ENCODE measurements at places on chromosomes 13 and 19. TPM values are rescaled to one million over a fixed set of nuclear protein-coding genes. Genes with fewer than 3 reads are reported as not detected.

DNA sequence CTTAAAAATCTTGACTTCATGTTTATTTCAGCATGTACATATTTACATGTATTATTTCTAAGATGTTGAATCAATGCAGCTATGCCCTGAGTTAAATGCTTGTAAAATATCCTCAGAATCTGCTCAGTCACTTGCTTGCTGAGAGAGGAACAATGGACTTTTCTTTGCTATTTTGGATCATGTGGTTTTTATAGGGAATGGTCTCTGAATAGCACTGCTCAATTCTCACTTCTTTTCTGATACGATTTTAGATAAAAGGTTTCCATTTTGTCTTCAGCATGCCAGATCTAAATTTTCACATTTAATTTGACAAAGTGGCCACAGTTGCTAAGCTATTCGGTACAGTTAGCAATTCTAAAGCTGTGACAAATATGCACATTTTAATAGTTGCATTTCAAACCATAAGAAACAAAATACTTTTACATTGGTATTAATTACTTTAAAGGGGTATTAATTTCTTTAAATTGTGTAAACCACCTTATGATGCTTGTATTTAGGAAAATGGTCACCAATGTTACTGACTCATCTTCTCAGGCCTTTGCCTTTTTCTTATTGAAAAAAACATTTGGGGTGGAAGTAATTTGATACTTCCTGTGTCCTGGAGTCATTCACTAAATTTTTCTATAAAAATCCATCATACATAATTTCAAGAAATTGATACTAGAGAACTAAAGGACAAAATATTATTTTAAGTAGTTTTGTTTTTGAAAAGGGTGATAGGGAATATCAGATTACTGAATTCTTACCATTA, 113.5 kb downstream of the MYO16 start:
- no peak for DNase-seq

The ZNF227 gene
- 14.1 TPM for total RNA-seq

The ZNF625 gene
- 18.6 TPM for total RNA-seq

The PCDH9 gene
- 5.0 TPM for total RNA-seq

The RFX2 gene
- 10.7 TPM for total RNA-seq

DNA sequence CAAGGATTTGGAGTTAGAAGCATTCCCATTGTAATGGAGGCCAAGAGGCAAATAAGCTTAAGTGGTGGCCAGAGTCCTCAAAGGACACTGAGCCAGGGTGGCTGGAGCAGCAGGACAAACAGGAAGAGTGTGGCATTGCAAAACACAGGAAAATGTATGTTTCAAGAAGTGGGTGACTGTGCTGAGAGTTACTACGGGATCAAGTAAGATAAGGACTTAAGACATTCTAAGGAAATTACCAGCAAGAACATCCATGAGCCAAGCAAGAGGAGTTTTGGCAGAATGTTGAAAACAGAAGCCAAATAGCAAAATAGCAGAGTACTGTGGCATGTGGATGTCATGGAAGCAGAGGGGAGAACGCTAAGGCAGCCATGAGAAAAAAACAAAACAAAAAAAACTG, 104.2 kb downstream of the RAP2A start:
- DNase-seq: no peak

DNA sequence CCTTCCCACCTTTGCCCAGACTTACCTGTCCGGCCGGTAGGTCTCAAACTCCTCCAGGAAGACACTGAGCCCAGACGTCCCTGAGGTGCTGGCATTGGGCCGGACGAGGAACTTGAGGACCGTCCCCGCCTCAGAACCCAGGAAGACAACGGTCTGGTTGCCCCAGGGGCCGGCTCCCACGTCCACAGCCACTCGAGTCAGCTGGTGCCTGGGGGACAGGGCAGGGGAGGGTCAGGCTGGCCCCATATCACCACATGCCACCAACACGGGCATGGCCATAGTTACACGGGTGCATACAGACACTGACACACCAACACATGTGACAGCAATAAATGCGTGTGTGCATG, 8.4 kb upstream of the LRG1 start:
- DNase-seq: no peak

DNA sequence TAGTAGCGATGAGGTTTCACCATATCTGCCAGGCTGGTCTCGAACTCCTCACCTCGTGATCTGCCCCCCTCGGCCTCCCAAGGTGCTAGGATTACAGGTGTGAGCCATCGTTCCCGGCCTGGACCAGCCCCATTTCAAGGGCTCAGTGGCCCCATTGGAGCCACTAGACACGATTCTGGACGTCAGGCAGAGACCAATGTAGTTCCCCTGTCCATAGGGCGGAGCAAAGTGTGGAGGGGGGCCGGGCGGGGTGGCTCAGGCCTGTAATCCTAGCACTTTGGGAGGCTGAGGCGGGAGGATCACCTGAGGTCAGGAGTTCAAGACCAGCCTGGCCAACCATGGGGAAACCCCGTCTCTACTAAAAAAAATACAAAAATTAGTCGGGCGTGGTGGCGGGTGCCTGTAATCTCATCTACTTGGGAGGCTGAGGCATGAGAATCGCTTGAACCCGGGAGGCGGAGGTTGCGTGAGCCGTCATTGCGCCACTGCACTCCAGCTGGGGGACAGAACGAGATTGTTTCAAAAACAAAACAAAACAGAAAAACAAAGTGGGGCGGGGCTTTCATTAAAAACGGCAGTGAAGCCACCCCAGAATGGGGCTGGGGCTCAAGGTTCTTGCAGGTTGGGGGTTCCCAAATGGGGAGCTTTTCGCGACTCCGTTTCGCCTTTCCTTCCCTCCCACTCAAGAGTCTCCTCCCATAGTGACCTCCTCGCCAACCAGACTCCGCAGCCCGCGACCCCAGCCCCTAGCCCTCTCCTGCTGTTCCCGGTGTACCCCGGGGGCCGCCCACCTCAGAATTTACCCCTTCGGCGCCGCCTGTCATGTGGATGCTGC, 758 bp upstream of the TECR start:
- no peak for DNase-seq

The TMEM150B gene
- not detected for total RNA-seq

The SERP2 gene
- 9.9 TPM for total RNA-seq

The DHDH gene
- not detected for total RNA-seq

DNA sequence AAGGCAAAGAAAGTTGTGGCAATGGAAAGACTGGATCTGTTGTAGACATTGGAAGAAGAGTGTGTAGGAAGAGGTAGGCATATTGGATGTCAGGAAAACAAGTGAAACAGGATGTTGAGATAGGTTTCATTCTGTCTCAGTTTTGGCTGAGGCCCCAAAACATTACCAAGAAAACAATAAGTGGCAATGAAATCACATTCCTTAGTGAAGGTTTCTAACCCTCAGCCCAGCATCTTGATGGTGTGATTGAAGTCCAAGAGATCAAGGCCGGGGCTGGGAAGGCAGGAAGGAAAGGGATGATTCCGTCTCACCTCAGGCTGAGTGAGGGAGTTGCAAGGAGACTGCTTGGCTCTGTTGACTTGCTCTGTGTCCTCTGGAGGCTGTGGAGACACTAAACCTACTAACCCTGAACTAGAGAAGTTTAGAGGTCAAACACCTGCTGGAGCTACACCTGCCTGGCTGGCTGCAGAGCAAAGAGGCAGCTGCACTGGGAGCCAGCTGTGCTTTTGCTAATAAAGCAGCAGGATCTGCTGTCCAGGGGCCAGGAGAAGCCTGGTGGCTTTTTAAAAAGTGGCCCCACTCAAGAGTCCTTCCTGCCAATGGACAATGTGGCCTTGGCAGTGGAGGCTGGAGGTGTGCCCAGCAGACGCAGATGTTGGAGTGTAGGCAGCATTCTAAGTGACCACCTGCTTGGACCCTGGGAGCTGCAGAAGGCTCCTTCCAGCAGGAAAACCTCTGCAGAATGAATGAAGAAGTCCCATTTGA, 53.6 kb downstream of the DGKH start:
- no peak for DNase-seq

The PTGIR gene
- total RNA-seq: 23.2 TPM

- no peak for DNase-seq
Observed at GRCh38 chr13:111397202-111397880, 76.9 kb downstream of the TEX29 start.

DNA sequence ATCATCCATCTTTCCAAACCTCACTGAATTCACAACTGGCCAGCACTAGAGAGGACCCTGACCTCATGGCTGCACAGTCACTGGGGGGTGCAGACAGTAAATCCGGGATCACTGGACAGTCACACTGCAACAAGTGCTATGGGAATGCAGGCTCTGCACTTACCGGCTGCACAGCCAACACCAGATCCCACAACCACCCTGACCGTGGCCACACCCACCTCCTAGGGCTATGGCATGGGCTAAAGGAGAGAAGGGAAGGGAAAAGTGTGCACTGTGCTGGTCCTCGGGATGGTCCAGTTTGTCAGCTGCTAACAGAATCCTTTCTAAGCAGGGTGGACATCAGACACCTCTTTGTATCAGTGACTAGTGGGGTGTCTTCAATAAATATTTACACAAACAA, 118.2 kb downstream of the MIPEP start:
- no peak for DNase-seq

The FUT2 gene
- not detected for total RNA-seq

- DNase-seq: no peak
Observed at GRCh38 chr13:20049558-20050473, 91.3 kb downstream of the ZMYM2 start.

GRCh38 chr13:101545521-101545920, 93.0 kb downstream of the ITGBL1 start:
- DNase-seq: peak; percentile 88

- DNase-seq: no peak
Observed at GRCh38 chr13:48318377-48318811, 14.8 kb downstream of the RB1 start.

The SOX21 gene
- total RNA-seq: 0.09 TPM

DNA sequence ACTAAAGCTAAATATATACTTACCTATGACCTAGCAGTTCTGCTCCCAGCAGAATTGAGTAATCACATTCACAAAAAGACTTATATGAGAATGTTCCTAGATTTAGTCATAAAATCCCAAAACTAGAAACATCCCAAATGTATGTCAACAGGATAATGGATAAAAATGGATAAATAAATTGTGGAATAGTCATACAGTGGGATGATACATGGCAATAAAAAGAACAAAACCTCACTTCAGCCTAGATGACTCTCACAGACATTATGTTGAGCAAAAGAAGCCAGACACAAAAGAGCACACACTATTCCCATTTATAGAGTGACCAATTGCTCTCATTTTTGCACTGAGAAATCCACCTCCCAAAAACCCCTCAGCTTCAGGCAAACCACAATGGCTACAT, 352.4 kb upstream of the HTR2A start:
- DNase-seq: peak; percentile 34

The CELF5 gene
- not detected for total RNA-seq

DNA sequence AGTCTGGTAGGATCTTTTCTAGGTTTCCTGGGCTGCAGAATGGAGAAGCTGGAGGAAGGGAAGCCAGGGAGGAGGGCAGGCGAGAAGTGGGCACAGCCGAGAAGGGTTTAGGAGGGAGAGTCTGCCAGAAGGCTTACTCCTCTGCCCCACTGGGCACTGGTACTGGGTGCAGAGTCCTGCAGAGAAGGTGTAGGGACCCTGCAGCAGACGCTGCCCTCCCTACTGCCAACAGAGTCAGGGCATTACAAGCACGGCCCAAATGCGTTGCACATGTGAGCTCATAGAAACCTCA, 726 bp upstream of the PEPD start:
- no peak for DNase-seq

The C1QTNF9B gene
- total RNA-seq: not detected

DNA sequence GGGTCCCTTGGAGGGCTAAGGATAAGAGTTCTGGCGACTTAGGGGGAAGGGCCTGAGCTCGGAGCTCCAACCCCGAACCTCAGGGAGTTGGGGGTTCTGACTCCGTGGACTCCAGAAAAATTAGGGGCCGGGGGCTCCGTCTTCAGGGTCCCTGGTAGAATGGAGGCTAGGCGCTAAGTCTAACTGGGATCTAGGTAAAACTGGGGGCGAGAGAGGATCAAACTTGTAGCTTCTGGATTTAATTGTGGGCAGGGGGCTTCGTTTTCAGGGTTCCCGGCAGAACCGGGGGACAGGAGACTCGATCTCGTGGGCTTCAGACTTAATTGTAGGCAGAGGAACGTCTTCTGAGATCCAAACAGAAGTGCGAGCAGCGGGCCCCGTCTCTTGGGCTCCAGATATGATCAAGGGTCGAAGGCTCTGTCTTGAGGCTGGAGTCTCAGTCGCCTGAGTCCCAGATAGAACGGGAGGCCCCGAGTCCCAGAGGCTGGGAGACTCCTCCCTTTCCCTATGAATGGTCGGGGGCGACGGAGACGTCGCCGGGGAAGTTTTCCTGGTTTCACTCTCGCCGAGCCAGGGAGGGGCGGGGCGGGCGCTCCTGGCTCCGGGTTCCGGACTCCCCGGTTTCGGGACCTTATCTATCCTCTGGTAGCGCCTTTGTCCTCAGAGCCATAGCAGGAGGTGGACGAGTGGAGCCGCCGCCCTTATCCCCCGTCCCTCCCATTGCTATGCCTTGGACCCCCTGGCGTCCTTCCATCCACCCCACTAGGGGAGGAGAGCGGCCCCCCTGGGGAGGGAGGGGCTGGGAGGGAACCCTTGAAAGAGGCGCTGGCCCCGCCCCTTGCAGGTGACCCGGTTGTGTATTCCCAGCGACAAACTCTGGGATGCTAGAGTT, 1.3 kb downstream of the NECTIN2 start:
- DNase-seq: peak; percentile 40

GRCh38 chr19:41206926-41207750, 11.9 kb upstream of the AXL start:
- DNase-seq: peak; percentile 57

DNA sequence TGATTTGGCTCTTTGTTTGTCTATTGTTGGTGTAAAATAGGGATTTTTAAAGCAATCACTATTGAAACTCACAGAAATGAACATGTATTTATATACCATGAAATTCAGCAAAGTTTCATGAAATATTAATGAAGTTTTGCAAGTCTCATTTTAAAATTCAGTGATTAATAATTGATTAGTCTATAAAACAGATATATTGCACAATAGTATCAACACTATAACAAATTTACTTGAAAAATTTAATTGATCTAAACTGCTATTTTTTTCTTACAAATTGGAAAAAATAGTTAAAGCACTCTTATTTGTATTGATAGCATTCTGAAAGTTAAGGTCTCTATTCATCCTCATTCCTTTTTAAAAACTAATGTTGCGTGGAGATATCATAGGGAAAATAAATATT, 121.0 kb upstream of the PCDH9 start:
- DNase-seq: no peak

DNA sequence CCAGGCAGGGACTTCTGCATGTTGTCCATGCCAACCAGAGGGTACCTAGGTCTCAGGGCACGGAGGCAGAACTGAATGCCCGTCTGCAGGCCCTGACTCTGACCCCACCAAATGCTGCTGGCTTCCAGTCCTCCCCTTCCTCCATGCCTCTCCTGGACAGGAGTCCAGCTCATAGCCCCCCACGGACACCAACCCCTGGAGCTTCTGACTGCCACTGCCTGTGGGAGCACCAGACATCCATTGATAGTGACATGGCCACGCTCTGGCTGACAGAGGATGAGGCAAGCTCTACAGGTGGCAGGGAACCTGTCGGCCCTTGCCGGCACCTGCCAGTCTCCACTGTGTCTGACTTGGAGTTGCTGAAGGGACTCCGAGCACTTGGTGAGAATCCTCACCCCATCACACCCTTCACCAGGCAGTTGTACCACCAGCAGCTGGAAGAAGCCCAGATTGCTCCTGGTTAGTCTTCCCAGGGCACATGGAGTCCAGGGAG, 1.8 kb downstream of the ANKLE1 start:
- DNase-seq: no peak

The CCDC122 gene
- 1.1 TPM for total RNA-seq
